ENCODE measurements at places on chromosomes 11 and 22. TPM values are rescaled to one million over a fixed set of nuclear protein-coding genes. Genes with fewer than 3 reads are reported as not detected.

The RAB6A gene
- 71.8 TPM for polyA plus RNA-seq

The APOL5 gene
- polyA plus RNA-seq, result not detected

- DNase-seq, result peak; percentile 54
Measured at GRCh38 chr11:74749127-74749964, 697 bp downstream of the RNF169 start.

- DNase-seq, result no peak
Measured at GRCh38 chr11:47573321-47573720, 5.4 kb downstream of the KBTBD4 start.

- no peak for DNase-seq
Measured at GRCh38 chr11:128244871-128245270, 342.5 kb downstream of the ETS1 start.

DNA sequence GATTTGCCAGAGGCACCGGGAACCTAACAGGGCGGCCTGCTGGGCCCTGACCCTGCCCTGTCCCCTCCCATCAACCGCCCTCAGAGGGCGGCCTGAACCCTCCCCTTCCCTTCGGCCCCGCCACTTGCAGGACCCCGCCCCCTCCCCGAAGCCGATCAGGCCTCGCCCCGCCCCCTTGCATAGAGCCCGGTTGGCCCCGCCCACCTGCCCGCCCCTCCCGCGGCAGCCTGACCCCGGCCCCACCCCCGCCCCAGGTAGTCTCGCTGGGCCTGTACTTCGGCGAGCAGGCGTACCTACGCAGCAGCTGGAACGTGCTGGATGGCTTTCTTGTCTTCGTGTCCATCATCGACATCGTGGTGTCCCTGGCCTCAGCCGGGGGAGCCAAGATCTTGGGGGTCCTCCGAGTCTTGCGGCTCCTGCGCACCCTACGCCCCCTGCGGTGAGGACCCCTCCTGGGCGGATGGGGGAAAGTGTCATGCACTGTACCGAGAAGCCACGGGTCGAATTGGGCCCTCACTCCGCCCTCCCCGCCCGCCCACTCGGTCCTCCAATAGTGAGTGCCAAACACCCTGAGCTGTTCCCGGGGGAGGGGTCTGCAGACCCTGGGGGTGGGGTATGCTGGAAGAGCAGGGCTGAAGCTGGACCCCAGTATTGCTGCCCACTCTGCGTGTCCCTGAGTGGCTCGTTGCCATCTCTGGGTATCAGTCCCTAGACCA is 94.1 kb downstream of the CACNA1I start:
- peak; percentile 18 for DNase-seq

Data from small intestine (tissue), 16 donors.